ENCODE measurements at places on chromosomes 7 and 10. TPM values are rescaled to one million over a fixed set of nuclear protein-coding genes. Genes with fewer than 3 reads are reported as not detected.

KIAA1217 gene
- total RNA-seq, result 13.6 TPM

SFR1 gene
- 7.7 TPM for total RNA-seq

CDNF gene
- total RNA-seq, result 0.32 TPM

TFAM gene
- total RNA-seq, result 97.5 TPM

AGR2 gene
- not detected for total RNA-seq

PARD3 gene
- total RNA-seq, result 49.1 TPM

NXPH1 gene
- 0.40 TPM for total RNA-seq

TACC2 gene
- 48.5 TPM for total RNA-seq

SKAP2 gene
- total RNA-seq, result 5.1 TPM

TMEM176A gene
- total RNA-seq, result 0.90 TPM

SPDYE5 gene
- not detected for total RNA-seq

DYNC1I1 gene
- 0.58 TPM for total RNA-seq

VWDE gene
- 18.9 TPM for total RNA-seq

HOXA2 gene
- not detected for total RNA-seq

MOGAT3 gene
- total RNA-seq, result 0.82 TPM

HSPA12A gene
- total RNA-seq, result 6.9 TPM

SPDYE11 gene
- not detected for total RNA-seq

DRGX gene
- total RNA-seq, result not detected

HOXA6 gene
- total RNA-seq, result not detected

PRKAR2B gene
- total RNA-seq, result 37.0 TPM

SLC26A4 gene
- total RNA-seq, result 0.35 TPM

CTAGE6 gene
- 0.13 TPM for total RNA-seq

NPTX2 gene
- 14.0 TPM for total RNA-seq

EMX2 gene
- not detected for total RNA-seq

IKZF1 gene
- 0.71 TPM for total RNA-seq

PRR15 gene
- total RNA-seq, result 7.9 TPM

TMEM225B gene
- not detected for total RNA-seq

STEAP2 gene
- total RNA-seq, result 17.4 TPM

PRSS1 gene
- not detected for total RNA-seq

ZNF727 gene
- not detected for total RNA-seq

RARRES2 gene
- 254 TPM for total RNA-seq
